ENCODE measurements at places on chromosomes 7 and 10.

- no peak for DNase-seq
Observed at GRCh38 chr10:71643904-71644303, 75.7 kb downstream of the C10orf105 start.

- no peak for DNase-seq
Observed at GRCh38 chr7:100152404-100152803, 3.7 kb downstream of the LAMTOR4 start.

DNA sequence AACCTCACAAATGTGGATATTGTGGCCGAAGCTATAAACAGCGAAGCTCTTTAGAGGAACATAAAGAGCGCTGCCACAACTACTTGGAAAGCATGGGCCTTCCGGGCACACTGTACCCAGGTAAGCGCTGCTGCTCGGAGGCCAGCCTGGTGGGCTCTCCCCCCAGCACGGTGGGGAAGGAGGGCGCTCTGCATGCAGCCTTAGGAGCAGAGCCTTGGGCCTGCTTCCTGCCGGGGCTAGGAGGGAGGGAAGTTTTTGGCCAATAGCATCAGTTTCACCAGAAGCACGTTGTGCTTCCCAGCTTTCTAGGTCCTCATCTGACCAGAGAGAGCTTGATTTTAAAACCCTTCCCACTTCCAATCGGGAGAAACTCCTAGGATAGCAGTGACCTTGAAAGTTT is 62.8 kb downstream of the FIGNL1 start:
- DNase-seq = no peak

DNA sequence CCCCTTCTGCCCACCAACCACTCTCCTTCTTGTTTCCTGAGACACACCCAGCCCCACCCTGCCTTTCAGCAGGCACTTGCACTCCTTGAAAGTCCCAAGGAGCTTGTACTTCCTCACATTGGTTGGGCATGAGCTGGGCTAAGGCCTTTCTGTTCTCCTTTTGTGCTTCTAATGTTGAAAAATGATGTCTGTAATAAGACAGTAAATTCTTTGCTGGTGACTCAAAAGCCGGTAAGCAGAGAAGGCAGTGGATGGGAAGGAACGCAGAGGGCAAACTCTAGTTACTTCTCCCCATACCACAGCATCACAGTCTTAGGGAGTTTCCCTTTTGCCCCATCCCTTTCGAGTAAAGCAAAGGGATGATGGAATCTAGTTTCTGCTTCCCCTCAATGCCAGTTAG is 185.6 kb downstream of the PLXNA4 start:
- DNase-seq = no peak

GRCh38 chr10:12980102-12980661 is 21.3 kb downstream of the CCDC3 start:
- DNase-seq = no peak

DNA sequence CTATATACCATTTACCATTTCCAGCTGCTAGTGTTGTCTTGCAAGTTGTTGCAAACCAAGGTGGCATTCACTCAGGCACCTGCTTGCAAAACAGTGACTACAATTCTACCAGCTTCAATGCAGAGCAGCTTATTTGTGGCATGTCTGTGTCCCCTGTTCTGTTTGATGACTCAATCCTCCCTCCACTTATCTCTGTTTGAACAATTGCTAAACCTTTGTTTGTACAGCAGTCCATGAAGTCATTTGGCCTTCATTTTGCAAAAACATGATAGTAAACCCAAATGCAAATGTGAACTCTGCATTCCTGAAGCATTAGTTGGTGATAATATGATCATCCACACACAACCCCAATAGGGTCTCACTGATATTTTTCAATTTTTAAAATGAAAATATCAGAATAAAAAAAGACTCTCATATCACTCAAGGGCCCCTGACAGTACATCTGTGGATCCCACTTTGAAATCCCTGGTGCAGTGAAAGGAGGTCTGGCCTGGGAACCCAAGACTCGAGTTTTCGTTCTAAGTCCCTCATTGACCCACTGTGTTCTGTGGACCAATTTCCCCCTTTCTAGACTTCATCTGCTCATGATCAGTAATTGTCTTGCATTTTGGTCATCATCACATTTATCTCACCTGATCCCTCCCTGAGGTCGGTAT is 425.4 kb downstream of the RPS24 start:
- no peak for DNase-seq
